Stimulated activated CD8-positive, alpha-beta memory T cell treated with anti-CD3 and anti-CD28 coated beads, Interleukin-7, amount 100 ng/mL, for 1 hour (primary cell): ENCODE measurements at places on chromosomes 3 and 15.

DNA sequence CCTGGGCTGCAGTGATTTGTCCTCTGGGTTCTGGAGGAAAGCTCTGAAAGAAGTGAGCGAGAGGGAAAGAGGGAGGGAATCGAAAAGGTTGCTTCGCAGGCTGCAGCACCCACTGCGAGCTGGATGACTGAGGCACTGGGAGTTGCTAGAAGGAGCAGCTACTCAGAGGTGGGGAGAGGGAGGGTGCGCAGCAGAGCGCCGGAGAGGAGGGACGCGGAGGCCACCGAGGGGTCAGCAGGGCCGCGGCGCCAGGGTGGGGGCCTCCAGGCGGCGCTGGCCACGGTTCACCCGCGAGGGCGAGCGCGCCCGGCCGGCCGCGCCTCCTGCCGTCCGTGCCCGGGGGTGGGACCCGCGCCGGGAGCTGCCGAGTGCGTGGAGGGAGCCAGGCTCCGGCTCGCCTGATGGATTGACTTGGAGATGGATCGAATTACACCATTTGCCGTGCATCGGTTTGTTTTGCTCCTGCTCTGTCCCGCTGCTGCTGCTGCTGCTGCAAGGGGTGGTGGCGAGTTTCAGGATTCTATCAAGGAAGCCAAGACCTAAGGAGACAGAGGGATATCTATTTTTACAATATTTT lies at the start of gene SEMA6D:
TSS of gene SEMA6D (plus strand) at position 470 of the 577 bp plus-strand sequence. CDS start 42,294 bp downstream, outside the sequence.
- DNase-seq, result no peak

GRCh38 chr3:24474862-24475261 lies 19.8 kb downstream of the THRB start:
- DNase-seq, result no peak

GRCh38 chr3:186013312-186013711 lies 75.5 kb upstream of the TRA2B start:
- no peak for DNase-seq

DNA sequence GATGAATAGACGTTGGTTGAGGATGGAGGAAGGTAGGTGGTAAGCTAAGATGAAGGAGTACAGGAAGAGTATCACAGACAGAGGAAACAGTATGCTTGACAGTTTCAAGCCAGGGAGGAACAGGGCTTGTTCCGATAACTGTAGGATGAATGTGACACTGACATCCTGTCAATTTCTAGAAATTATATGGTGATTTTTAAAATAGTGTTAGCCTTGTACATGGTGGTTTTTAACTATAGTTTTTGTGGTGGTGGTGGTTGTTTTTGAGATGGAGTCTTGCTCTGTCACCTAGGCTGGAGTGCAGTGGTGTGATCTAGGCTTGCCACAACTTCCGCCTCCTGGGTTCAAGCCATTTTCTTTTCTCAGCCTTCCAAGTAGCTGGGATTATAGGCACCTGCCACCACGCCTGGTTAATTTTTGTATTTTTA lies 92.8 kb downstream of the FNDC3B start:
- DNase-seq, result no peak

GRCh38 chr15:31806106-31806505 lies 224.2 kb upstream of the CHRNA7 start:
- no peak for DNase-seq

DNA sequence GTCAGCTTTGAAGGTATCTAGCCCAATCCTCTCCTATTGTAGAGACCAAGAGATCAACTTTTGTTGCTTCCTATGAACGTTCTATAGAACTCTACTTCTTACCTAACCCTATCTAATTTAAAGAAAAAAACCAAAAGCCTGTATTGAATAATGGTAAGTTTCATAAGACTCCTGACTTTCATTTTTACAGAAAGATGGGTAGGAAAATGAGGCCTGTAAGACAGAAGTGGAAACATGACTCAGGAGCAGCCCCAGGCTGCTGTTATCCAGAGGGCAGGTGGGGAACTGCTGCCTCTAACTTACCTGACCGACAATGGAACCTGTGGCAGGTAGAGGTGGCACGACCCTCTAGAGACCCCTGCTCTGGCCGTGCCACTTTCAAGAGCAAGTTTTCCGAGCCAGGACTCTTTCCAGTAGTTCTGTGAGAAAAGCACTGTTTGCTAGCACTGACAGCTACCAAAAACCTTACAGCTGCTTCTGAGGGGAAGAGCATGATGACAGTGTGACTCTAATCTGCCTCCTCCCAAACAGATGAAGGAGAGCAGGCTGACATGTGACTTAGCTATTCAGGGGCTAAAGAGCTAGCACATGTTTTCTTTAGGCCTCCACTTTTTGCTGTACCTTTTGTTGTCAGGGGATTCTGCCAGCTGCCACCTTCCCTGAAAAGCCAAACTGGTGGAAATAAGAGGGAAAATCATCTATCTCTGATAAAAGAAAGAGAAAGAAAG lies 17.5 kb downstream of the POPDC2 start:
- no peak for DNase-seq

- DNase-seq, result no peak
These were observed 38.9 kb upstream of the IREB2 start for GRCh38 chr15:78399091-78399490.

- no peak for DNase-seq
These were observed 139.0 kb downstream of the RYR3 start for GRCh38 chr15:33449810-33450209.

GRCh38 chr3:187686621-187687273 lies 15.6 kb downstream of the RTP2 start:
- DNase-seq, result no peak

- DNase-seq, result no peak
These were observed 132.9 kb downstream of the TPRG1 start for GRCh38 chr3:189304465-189305351.

- no peak for DNase-seq
These were observed 33.4 kb upstream of the ZNF609 start for GRCh38 chr15:64426845-64427465.

- no peak for DNase-seq
These were observed 40.6 kb downstream of the FOXB1 start for GRCh38 chr15:60044636-60045270.

DNA sequence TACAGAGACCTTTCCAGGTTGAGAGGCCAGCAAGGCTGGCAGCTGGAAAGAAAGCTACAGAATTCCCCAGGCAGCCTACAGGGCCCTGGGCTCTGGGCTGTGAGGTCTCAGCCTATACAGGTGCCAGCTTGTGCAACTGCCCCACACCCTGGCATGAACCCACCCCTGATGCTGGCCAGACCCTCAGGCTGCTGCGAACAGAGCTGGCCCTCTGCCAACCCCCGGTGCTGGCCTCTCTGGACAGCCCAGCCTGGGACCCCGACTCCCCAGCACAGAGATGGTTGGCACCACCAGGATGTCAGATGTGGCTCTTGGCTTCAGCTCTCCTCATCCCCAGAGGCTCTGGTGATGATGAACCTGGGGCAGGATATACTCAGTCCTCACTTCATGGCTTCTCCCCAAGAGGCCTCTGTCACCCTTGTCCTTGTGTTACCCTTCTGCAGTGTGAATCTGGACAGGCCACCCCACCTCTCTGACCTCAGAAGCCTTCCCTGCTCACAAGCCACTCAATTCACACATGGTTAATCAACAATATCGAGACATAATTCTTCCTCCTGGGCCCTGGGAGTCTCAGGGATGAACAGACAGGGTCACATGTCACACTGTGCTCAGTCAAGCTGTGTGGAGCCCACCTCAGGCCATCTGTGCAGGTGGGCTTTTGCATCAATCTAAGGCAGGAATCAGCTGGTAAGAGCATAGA lies 11.0 kb upstream of the BFSP2 start:
- DNase-seq, result no peak

- DNase-seq, result no peak
These were observed 44.5 kb downstream of the BCL2L10 start for GRCh38 chr15:52068004-52068615.

DNA sequence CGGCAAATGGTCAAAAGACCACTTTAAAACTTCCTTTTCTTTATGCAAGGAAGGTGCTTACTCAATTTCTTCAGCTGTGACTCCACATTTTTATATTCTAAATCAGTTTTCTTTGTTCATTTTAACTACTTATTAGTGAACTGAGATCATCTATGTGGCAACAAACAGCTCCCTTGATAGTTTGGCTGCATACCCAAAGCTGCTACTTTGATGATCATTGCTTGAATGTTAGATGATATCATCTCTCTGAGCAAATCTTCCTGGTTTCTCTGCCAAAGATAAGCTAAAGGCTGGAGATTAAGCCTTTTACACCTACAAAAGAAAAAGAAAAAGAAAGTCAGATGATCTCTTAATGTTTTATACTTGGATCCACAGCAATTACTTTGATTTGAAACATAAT lies 95.5 kb downstream of the DPH6 start:
- DNase-seq, result no peak

- no peak for DNase-seq
These were observed at the start of gene TRIM71 for GRCh38 chr3:32817558-32818228. TSS of gene TRIM71 (plus strand) at chr3:32817997. CDS start at chr3:32818081, 84 bp downstream.

DNA sequence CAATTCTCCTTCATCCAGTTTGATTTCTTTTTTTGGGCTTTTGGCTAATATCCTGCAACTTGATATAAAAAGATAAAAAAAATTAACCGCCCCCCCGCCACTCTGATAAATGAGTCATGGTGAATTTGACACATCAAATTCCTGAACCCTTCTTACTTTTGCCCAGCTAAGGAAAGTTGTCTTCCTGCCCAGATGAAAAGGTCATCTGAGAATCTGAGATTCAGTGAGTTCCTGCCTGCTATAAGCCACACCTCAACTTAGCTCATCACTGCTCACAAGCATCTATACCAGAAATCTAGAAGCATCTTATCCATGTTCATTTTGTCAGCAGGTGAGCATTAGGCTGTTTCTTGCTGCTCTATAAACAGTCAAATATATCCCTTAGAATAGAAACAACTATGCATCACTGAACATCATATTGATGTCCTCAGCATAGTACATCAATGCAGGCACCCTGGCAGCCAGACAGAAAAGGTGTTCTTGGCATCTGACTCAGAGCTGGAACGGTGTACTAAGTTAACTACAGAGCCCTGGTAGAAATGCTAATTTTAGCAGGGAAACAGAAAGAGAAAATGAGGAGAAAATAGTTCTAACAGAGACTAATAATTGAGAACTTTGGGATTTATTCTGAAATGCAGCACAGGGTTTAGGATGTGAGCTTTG lies 77.1 kb downstream of the SEMA6D start:
- DNase-seq, result no peak

DNA sequence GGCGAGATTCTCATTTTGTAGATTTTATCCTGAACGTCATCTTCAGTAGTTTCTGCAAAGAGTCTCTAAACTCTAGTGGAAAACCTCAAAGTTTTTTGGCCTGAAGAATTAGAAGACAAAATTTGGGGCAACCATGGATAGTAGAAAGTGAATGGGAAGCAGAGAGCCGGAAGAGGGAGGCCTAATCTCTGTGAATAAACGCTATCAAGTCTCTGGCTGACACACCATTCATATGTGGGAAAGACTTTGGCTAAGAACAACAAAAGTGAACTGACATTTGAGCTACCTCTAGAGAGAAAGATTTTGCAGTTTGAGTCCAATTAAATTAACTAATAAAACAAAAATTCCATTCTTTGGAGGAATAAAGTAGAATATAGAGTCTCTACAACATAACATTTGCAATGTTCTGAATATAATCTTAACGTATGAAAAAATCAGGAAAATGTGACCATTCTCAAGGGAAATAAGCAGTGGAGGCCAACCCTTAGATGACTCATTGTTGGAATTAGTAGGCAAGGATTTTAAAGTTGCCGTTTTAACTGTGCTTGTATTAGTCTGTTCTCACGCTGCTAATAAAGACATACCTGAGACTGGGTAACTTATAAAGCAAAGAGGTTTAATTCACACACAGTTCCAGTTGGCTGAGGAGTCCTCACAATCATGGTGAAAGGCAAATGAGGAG lies 184.6 kb downstream of the C3orf38 start:
- no peak for DNase-seq

DNA sequence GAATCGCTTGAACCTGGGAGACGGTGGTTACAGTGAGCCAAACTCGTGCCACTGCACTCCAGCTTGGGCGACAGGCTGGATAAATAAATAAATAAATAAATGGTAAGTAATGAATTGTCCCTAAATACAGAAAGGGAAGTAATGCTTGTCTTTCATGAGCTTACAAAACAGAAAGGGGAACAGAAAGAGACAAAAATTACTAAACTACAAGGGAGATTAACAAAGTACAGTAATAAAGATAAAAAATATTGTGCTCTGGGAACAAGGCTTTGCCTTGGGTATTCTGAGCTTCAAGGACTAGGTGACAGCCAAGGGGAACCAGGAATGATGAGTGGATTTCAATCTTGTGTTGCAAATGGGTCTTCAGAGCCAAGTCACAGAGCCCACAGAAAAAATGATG lies 9.2 kb upstream of the HLTF start:
- DNase-seq, result no peak

DNA sequence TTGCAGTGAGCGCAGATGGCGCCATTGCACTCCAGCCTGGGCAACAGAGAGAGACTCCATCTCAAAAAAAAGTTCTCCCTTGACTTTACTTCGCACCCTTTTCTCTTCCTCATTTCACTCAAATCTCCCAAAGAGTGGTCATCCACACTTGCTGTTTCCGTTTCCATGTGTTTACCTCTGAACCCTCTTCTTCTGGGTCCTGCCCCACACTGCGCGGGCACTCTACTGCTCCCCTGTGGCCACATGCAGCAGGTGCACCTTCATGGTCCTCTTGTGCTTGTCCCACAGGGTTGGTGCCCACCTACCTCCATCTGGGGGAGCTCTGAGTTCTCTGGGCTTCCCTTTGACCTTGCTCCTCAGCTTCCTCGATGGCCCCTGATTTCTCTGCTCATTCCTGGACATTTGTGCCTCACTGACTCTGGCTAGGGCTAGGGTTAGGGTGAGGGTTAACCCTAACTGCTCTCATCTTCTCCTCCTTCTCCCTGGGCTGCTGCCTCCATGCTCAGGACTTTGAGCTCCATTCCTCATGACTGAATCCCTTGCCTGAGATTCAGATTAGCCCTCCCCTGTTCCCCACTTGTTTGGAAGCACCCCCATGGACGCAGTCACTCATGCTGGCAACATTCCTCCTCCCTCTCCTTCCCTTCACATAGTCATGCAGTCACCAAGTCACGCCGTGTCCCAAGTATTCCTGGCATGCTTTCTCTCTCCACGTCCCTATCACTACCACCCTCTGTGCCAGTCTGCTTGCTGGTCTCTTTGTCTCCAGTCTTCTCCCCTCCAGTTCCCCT lies 26.6 kb upstream of the KY start:
- DNase-seq, result no peak

DNA sequence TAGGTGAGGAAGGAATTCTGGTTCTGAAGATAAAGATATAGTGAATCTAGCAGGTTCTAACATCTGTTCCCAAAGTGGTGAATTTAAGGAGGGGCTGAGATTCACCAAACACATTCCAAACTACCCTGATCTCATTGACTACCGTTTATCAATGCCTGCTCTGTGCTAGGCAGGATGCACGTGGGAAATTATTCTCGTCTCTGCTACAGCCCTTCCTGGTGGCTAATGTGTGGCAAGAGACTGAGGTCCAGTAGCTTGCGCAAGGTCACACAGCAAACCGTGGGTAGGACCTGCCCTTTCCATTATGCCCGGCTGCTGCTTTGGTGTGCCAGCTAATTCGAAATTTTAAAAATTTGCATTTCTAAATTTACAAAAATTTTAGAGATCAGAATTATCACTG lies 209.5 kb upstream of the TRIM42 start:
- DNase-seq, result no peak

DNA sequence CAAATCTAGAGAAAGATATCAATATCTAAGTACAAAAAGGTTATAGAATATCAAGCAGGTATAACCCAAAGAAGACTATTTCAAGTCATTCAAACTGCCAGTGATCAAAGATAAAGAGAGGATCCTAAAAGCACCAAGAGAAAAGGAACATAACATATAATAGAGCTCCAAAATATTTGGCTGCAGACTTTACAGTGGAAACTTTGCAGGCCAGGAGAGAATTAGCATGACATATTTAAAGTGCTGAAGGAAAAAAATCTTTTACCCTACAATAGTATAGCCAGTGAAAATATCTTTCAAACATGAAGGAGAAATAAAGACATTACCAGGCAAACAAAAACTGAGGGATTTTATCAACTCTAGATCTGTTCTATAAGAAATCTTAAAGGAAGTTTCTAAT lies 254.3 kb upstream of the ARHGEF26 start:
- DNase-seq, result no peak
